Activated naive CD8-positive, alpha-beta T cell treated with anti-CD3 and anti-CD28 coated beads for 36 hours (primary cell): ENCODE measurements at places on chromosomes 4 and X. TPM values are rescaled to one million over a fixed set of nuclear protein-coding genes. Genes with fewer than 3 reads are reported as not detected.

- DNase-seq = no peak
Observed at GRCh38 chrX:150544222-150544787, 24.1 kb upstream of the MTM1 start.

GRCh38 chr4:143289370-143289769 is 47.3 kb upstream of the GAB1 start:
- DNase-seq = no peak

- DNase-seq = no peak
Observed at GRCh38 chrX:154117566-154117965, 20.0 kb upstream of the MECP2 start.

DNA sequence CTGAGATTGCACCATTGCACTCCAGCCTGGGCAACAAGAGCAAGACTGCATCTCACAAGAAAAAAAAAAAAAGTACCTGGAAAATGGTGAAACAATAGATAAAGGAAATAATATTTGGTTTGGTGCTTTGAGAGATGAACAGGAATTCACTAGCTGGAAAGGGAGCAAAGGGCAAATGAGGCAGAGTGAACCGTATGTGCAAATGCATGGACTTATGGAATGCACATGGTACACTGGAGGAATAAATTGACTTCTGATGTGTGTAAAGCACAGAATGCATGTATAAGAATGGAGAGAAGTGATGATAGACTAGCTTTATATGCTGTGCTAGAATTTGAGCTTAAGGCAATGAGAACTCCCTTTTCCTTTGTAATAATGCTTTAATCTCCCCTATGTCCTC is 413.3 kb downstream of the SPRY1 start:
- DNase-seq = no peak

DNA sequence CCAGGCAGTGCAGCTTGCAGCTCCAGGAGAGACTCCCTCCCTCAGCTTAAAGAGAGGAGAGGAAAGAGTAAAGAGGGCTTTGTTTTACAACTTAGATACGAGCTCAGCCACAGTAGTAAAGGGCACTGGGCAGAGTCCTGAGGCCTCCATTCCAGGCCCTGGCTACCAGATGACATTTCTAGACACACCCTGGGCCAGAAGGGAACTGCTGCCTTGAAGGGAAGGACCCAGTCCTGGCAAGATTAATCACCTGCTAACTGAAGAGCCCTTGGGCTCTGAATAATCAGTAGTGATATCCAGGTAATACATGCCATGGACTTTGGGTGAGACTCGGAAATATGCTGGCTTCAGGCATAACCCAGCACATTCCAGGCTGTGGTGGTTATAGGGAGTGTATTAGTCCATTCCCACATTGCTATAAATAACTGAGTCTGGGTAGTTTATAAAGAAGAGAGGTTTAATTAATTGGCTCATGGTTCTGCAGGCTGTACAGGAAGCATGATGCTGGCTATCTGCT is 15.3 kb upstream of the SLC16A2 start:
- no peak for DNase-seq

DNA sequence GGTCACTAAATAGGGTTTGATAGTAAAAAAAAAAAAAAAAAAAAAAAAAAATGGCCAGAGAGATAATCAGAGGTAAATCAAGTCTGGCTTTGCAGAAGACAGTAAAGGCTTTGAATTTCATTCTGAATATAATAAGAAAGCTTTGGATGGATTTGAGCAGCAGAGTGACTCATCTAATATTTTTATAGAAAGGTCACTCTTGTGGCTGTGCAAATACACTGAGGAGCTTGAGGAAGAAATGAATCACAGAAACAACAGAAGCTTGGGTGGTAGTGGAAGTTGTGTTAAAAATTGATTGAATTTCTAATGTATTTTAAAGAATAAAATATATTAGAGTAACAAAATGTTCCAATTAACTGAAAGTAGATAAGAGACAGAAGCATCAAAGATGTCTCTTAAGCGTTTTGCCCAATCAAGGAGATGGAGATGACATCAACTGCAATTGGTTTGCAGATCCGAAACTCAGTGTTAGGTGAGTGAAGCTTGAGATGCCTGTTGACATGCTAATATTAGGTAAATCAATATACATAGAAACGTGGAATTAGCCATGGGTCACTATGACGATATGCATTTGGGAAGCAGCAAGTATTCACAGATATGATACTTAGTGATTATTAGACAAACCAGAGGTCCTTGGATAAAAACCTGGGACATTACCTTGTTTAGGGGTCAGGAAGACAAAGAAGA is 280.5 kb downstream of the GPM6A start:
- DNase-seq = no peak

GRCh38 chr4:78552389-78553042 is 946 bp downstream of the ANXA3 start:
- no peak for DNase-seq

DNA sequence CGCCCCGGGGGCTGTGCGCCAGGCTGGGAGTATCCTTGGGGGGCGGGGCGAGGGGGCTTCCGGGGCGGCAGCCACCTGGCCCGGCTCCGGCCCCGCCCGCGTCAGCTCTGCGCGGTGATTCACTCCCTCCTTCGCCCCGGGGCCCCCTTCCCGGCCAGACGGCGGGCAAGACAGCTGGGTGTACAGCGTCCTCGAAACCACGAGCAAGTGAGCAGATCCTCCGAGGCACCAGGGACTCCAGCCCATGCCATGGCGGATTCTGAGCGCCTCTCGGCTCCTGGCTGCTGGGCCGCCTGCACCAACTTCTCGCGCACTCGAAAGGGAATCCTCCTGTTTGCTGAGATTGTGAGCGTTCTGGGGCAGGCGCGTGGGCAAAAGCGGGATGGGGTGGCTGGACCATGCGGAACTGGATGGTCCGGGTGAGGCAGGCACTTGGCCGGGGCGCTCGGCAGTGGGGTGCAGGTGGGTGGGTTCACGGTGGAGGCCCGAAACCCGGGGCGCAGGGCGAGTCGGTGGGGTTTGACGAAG is at the start of gene PLP2:
Gene PLP2 (plus strand): TSS at position 147 of the 528 bp plus-strand sequence. CDS start 103 bp downstream, at position 250.
- DNase-seq = peak; percentile 70

DNA sequence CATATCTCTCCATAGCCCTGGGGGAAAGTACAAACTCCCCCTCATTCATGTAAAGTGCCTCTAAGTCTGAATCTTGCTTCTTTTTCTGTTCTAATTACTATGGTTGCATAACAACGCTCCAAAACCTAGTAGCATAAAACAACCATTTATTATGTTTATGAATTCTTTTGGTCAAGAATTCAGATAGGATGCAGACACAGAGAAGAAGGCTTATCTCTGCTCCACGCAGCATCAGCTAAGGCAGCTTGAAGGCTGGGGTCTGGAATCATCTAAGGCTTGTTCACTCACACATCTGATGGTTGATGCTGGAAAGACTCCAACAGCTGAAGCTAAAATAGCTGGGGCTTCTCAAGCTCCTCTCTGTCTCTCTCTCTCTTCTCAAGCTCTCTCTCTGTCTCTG is 564.5 kb downstream of the ZNF674 start:
- no peak for DNase-seq

DNA sequence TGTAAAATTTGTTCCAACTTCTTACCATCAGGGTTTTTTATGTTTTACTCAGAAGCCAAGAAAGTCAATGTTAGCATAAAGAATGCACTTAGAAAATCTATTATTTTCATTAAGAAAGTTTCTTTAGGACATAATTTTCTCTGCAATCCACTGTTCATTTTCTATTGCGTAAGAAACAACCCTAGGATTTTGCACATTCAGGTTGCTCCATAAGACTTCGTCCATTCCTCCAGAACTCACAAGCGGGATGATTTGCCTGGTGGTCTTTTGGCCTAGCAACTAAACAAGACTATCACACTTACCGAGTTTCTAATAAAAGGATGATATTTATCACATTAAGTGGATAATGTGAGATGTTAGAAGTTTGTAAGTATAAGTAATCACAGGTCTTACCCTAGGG is 376.3 kb upstream of the INTU start:
- DNase-seq = no peak

GRCh38 chrX:65687367-65687766 is 19.9 kb downstream of the MSN start:
- DNase-seq = no peak

DNA sequence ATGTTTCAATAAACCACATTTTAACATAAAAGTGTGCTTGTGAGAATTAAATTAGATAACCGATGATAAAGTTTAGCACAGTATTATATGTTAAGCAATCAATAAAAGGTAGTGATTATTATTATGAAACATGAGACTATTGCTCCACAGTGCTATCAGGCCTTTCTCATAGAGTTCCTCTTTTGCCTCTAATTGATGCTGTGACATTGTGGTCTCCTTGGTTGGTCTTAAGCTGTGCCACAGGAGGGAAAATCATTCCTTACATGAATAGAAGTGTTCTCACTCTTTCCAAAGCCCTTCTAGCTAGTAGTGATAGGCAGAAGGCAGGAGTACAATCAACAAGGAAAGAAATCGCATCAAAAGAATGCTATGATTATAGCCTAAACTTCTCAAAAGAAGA is 9.2 kb upstream of the PDHA2 start:
- no peak for DNase-seq

- peak; percentile 14 for DNase-seq
Observed at GRCh38 chr4:174828845-174829701, at the start of gene GLRA3. TSS of gene GLRA3 (minus strand) at chr4:174829247. CDS start at chr4:174828811, 436 bp downstream.

- peak; percentile 67 for DNase-seq
Observed at GRCh38 chr4:152100379-152101201, 339.8 kb upstream of the GATB start.

- no peak for DNase-seq
Observed at GRCh38 chrX:23127586-23127985, 127.8 kb downstream of the DDX53 start.

DNA sequence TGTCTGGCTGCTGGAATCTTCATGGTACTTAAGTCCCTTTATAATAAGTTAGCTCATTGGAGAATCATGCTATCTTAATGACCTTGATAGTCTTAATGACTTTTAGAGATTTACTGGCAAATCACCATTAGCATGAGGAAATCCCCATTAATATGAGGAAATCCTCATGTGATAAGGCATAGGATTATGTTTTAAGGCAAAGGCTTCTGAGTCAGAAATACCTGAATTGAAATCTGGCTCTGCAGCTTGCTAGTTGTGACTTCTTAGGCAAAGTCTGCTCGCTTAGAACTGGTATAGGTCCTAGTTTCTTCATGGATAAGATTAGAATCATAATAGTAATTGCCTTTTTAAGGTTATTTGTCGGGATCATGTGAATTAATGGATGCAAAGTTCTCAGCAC is 190.2 kb upstream of the BANK1 start:
- no peak for DNase-seq

GRCh38 chr4:84879651-84880200 is 86.8 kb downstream of the WDFY3 start:
- no peak for DNase-seq

- no peak for DNase-seq
Observed at GRCh38 chr4:20151436-20151835, 100.3 kb upstream of the SLIT2 start.

DNA sequence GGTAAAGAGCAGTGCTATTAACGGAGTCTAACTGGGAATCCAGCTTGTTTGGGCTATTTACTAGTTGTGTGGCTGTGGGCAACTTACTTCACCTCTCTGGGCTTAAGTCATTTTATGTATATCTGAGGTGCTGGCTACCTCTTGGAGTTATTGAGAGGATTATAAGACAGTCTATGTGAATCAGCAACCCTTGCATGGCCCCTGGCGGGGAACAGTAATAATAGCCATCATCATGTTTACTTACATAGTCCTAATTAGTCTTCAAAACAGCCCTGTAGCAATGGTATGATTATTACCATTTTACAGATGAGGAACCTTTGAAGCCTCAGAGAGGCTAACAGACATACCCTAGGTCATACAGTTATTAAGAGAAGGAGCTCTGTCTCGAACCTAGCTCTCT is 1.5 kb downstream of the HPRT1 start:
- DNase-seq = no peak

GRCh38 chr4:71261001-71261400 is 77.8 kb upstream of the SLC4A4 start:
- no peak for DNase-seq

DNA sequence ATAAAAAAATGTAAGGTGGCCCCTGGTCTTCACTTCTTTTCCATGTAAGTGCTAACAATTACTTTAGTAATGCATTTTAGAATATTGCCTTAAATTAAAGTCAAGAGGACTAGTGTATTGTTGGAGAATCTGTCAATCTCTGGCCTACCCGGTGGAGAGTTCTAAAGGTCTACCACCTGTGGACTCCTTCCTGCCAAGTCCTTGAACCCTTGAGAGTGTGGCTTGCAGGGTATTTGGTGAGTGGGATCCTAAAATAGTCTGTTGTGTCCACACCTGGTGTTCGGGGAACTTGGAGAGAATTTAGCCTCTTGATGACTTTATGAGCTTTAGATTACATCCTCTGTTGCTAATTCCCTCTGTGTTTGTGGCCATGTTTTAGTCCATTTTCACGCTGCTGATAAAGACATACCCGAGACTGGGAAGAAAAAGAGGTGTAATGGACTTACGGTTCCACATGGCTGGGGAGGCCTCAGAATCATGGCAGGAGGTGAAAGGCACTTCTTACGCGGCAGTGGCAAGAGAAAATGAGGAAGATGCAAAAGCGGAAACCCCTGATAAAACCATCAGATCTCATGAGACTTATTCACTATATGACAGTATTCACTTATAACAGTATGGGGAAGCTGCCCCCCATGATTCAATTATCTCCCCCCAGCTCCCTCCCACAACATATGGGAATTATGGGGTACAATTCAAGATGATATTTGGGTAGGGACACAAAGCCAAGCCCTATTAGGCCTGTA is 23.8 kb downstream of the DDIT4L start:
- no peak for DNase-seq

DNA sequence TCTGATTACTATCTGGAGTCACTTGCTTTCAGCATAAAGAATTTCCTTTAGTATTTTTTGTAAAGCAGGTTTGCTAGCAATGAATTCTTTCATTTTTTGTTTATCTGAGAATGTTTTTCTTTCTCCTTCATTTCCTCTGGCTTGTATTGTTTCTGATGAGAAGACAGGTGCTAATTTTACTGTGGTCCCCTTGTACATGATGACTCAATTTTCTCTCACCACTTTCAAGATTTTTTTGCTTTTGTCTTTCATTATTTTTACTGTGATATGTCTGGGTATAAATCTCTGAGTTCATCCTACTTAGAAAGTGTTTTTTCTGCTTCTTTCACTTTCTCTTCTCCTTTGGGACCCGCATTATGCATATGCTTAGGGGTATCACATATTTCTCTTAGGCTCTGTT is 62.6 kb downstream of the PKD2 start:
- no peak for DNase-seq

GRCh38 chr4:25085671-25086070 is 54.9 kb upstream of the LGI2 start:
- no peak for DNase-seq

- DNase-seq = no peak
Observed at GRCh38 chrX:130669233-130669632, 233.8 kb downstream of the ENOX2 start.

GRCh38 chr4:123055943-123056342 is 133.5 kb upstream of the NUDT6 start:
- DNase-seq = no peak

ADAD1 gene
- total RNA-seq = not detected

WDR17 gene
- total RNA-seq = 2.7 TPM

BTC gene
- total RNA-seq = not detected

PLXNA3 gene
- 22.3 TPM for total RNA-seq

CENPI gene
- total RNA-seq = 14.4 TPM

PNMA5 gene
- total RNA-seq = not detected

MAGEA9B gene
- not detected for total RNA-seq

HDAC6 gene
- 50.0 TPM for total RNA-seq

UGT8 gene
- 0.12 TPM for total RNA-seq

SPACA5 gene
- not detected for total RNA-seq

NOX1 gene
- not detected for total RNA-seq

RENBP gene
- total RNA-seq = 15.7 TPM

GAGE2A gene
- total RNA-seq = not detected

UGT2A3 gene
- total RNA-seq = not detected

GRPR gene
- not detected for total RNA-seq

KIF4A gene
- total RNA-seq = 23.9 TPM

NUP62CL gene
- 3.6 TPM for total RNA-seq

ALAS2 gene
- not detected for total RNA-seq

HELT gene
- not detected for total RNA-seq
